Stimulated activated CD8-positive, alpha-beta memory T cell treated with anti-CD3 and anti-CD28 coated beads, Interleukin-15, amount 100 ng/mL, for 24 hours (primary cell): ENCODE measurements at places on chromosomes 7 and 10.

- no peak for DNase-seq
Observed at GRCh38 chr7:22417841-22418240, 60.9 kb upstream of the RAPGEF5 start.

DNA sequence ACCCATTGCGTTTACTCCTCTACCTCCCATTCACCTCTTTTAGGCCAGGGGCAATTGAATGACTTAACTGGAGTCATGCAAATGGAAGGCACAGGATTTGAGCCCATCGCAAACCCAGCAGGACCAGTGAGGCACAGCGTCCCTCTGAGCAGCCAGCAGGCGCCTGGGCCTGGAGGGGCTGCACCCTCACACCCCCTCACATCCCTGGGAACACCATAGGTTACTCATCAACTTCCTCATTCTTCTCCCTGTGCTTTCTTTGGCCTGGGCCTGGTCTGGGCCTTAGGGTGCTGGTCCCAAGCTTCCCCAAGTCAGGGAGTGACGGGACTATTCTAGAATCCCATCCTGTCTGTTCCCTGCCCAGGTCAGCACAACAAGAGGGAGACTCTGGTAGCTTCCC is 169.4 kb upstream of the EEPD1 start:
- DNase-seq, result no peak

DNA sequence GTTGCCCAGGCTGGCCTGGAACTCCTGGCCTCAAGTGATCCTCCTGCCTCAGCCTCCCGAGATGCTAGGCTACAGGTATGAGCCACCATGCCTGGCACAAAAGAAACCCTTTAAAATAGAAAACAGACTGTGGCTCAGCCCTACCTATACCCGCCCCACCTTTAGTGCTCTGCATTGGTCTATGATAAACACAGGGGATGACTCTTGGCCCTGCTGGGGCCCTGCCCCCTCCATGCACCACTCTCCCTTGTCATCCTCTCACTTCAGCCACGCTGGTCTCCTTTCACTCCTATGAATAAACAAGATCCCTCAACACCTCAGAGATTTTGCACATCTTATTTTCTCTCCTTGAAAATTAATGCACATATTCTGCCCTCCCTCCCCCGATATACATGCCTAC is 251.4 kb upstream of the KLF14 start:
- no peak for DNase-seq

GRCh38 chr10:95505084-95505610 is 56.0 kb downstream of the SORBS1 start:
- DNase-seq, result no peak

GRCh38 chr10:100004805-100005510 is 4.8 kb downstream of the DNMBP start:
- no peak for DNase-seq

- DNase-seq, result no peak
Observed at GRCh38 chr7:39557222-39557621, 9.0 kb upstream of the YAE1 start.

- DNase-seq, result no peak
Observed at GRCh38 chr10:12934777-12935176, 66.7 kb downstream of the CCDC3 start.

GRCh38 chr10:106513352-106513771 is 651.1 kb downstream of the SORCS1 start:
- DNase-seq, result no peak

DNA sequence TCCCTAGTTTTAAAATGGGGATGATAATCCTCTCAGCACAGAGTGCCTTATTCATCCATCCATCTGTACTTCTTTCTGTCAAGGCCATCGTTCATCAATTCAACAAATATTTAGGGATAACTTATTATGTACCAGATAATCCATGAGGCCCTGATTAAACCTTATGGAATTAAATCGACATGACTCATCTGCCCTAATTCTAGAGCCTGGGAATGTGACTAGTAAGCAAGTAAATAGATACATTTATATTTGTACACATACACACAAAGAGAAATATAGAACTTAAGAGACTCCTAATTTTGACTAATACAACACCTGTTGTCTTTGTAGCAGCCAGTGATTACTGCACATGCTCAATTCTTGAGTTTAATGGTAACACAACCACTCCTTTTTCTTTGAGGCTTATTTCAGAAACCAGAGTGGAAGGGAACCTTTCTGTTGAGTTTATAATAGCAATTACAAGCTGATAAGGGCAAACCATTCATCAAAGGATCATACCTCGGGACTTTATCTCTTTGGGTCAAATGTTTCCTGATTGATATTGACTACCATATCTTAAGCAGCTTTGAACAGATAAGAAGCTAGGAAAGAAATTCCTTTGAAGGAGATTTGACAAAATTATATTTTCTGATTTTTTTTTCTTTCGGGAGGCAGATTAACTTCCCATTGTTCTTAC is 122.7 kb downstream of the ARID5B start:
- DNase-seq, result no peak

GRCh38 chr7:22584179-22584578 is 84.2 kb upstream of the STEAP1B start:
- no peak for DNase-seq

DNA sequence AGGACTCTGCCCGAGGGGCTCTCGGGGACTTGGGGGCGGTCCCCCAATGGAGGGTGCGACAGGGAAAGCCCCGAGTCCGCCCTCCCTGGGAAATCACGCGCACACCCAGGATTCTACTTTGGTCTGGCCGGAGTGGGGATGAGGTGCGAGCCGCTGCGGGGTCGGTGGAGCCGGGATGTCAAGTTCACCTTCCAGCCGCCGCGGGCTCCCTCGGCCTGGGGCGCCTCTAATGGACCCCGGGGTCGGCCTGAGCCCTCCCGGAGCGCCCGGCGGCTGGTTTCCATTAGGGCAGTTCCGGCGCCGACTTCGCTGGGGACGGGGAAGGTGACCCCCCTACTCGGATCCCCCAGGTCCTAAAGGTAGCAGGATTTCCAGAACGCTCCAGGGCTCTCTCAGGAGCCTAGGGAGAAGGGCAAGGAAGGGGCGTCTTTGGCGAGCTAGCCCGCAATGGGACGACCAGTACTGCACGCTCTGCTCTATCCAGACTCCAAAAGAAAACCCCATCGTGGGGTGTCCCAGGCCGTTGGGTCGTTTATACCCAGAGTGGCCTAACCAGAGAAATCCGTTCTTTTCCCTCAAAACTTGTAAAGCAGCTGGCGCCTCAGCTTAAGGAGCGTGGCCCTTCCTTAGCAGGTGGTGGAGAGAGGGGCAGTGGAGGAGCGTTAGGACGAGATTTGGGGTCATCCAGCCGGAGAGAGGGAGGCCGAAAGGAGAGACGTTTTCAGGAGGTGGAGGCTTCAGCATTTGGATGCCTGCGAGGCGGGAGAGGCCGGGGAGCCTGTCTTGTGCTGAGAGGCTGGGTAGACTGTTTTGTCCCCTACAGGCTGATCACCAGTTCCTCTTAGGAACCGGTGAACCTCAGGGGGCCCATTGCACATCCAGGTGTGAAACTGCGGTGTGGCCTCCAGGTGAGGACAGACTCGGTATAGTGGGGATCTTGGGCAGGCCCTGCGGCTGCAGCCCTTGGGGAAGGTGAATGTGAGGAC is 860 bp upstream of the WDR86 start:
- DNase-seq, result no peak

- no peak for DNase-seq
Observed at GRCh38 chr7:128849804-128850490, 12.7 kb upstream of the ATP6V1F start.

GRCh38 chr7:128703609-128704241 is 31.6 kb downstream of the GARIN1A start:
- DNase-seq, result no peak

GRCh38 chr7:51240868-51241267 is 75.7 kb downstream of the COBL start:
- no peak for DNase-seq

GRCh38 chr7:44497155-44498027 is 6.9 kb upstream of the NUDCD3 start:
- DNase-seq, result no peak

DNA sequence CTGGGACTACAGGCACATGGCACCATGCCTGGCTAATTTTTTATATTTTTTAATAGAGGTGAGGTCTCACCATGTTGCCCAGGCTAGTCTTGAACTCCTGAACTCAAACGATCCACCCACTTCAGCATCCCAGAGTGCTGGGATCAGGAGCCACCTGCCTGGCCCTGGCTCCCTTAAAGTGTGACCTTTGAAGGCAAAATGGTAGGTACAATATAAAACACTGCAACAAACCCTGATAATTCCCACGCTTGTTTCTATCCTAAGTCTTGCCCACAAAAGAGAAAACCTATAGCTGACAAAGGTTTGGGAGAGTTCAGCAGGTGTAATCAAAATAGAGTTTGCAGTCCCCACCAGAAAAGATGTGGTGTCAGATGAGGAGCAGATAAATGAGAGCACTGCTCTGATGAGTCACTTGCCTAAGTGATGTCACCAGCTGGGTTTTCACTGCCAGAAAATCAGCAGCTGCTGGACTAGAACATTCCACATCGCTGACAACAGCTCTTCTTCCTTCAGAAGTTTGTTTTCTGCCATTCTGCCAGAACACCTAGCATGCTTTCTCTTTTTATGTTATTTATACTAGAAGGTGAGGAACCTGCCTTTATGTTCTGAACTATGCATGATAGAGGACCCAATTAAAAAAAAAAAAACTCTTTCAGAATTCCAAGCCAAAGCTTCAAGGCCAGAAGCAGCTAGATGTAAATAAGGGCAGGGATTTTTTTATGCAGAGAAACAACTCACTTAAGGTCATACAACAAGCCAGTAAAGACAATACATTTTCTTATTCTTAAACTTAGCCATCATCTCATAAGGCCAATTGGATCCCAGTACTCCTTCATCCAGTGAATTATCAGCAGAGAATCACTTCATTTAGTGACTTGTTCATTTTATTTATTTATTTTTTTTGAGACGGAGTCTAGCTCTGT is 18.0 kb downstream of the PURB start:
- no peak for DNase-seq

- DNase-seq, result no peak
Observed at GRCh38 chr7:137073571-137074325, 205.3 kb downstream of the CHRM2 start.

- DNase-seq, result no peak
Observed at GRCh38 chr7:30925117-30925516, 13.5 kb downstream of the AQP1 start.

DNA sequence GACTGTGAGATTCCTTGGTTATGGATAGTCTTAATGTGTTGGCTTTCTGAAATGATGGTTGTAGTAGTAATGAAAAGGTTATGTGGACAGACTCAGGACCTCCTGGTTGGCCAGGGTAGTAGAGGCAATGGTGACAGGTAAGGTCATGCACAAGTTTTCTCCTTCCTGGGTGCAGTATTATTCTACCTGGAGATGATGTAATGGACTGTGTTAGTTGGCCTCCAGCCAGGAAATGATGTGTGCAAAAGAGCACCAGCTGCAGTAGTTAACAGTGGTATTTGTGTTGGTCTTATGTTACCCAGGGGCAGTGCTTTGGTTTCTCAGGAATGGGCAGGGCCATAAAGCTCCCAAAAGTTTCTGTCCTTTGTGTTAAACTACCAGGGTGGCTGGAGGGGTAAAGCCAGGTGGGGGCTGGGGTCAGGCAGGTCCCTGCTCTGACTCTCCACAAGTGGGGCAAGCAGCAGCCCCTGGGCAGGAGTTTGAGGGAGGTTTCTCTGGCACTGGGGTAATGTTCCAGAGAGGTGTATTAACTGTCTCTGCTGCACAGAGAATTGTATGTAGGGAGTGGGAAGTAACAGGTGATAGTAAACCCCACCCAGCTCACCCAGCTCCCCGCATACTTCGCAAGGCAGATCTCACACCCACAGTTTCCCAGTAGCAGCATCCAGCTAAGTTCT is 36.3 kb downstream of the GPR22 start:
- DNase-seq, result no peak

- no peak for DNase-seq
Observed at GRCh38 chr7:80272560-80273239, 138.1 kb downstream of the GNAI1 start.

- DNase-seq, result no peak
Observed at GRCh38 chr10:17290226-17290625, 62.2 kb downstream of the VIM start.

DNA sequence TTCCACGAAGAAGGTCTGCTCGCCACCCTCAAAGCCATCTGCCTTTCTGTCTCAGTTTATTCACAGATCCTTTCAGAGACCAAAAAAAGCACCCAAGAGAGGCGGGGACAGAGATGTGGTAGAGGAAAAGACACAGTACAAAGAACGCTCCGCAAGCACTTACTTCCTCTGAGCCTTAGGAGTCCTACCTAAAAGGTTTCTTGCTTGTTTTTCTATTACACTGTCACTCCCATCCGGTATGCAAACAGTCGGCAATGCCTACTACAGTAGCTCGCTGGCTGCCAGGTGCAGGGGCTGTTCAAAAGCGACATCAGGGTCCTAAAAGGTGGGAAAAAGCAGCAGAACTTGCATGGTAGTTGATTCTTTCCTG is 816 bp downstream of the TECPR1 start:
- no peak for DNase-seq

DNA sequence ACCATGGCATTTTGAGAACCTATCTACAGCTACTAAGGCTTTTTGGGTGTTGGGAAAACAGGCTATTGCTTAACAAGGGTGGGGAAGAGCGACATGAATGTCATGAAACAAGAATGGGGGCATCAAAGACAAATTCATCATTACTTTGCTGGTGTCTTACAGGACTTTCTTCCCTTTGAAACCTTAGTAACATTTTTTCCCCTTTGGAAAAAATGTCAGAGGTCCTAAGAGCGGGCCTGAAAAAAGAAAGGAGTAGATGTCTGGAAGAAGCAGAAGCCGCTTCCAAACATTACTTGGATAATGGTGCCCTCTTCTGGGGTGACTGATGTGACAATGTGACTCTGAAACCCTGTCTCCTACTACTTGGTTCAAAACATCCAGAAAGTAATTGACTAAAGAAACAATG is 3.8 kb upstream of the DDX50 start:
- DNase-seq, result no peak

DNA sequence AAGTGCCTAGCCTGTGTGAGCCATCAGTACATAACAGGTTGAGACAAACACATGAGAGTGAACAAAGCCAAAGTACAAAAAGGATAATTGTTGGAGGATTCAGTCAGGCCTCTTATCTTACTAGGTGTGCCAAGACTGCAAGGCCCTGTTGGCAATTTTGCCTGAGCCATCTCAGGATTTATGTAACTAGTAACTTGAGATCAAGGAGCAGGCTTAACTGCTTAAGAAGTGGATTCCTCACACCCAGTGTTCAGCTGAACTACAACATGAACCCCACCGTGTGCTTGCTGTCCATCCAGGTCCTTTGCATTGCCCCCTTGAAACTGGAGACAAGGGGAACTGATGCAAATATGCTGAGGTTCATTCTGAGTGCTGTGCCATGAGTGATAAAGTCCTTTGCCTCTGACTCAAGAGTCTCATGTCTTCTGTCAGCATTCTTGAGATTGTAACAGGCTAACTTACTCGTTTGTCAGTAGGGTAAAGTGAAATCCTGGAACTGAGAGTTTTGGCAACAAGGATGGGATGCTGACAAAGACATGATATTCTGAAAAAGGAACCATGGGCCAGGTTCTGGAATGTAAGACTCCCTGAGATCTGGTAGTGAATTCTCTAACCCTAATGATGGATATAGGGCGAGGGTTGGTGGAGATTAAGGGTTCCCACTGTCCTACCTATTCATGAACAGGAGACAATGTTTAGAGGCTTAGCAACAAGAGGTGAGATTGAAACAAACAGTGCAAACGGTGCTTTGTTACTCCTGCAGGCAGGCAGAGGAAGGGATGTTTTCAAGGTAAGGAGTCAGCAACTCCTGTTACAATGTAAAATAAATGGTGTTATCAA is 44.1 kb upstream of the GATAD1 start:
- DNase-seq, result no peak
